ENCODE measurements at places on chromosomes 3 and 15.

DNA sequence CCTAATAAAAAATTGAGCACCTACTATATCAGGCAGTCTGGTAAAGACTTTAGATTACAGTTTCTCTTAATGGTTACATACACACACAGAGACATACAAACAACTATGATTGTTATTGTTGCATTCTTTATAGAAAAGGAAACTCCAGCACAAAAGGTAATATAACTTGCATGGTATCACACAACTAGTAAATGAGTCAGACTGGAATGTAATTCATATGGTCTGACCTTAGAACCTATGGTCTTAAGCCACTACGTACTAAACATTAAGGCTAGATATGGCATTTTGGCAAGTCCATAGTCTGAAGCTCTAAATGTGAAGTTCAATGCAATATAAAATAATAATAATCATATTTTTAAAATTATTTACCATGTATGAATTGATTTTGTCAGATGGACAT lies 380.6 kb downstream of the LSAMP start:
- DNase-seq = no peak

DNA sequence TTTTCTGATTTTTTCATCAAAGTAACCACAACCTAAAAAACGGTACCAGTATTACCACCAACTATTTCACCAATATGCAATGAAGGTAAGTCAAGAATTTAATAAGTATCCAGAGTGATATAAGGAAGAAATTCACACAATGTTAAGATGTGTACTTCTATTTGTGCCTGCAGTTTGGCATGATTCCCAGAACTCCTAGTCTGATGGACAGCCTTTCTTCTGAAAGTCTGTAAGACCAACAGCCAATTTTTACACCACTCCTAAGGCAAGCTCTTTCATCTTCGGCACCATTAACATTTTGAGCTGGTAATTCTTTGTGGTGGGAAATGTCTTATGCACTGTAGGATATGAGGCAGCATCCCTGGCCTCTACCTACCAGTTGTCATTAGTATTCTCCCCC lies 108.3 kb downstream of the VPS13C start:
- DNase-seq = no peak

GRCh38 chr15:71109905-71110304 lies 5.4 kb upstream of the THSD4 start:
- no peak for DNase-seq

- DNase-seq = no peak
Observed at GRCh38 chr15:59924812-59925522, 79.1 kb upstream of the FOXB1 start.

- peak; percentile 78 for DNase-seq
Observed at GRCh38 chr15:89143503-89144162, 55.4 kb downstream of the ABHD2 start.

DNA sequence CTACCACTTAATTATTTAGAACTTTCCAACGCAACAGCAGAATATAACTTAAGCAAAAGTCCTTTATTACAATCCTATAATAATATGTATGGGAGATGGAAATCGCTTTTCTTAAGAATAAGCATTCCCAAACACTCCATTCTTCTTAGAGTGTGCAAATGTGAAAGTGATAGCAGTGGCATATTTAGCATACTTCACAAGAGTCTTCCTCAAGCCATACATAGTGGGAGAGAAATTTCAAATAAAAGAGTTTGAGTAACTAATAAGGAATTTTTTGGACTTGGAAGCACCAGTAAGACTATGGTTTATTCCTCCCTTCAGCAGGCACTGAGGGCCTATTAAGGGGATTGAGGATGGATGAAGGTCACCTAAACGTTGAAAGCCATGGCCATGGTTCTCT lies 22.1 kb upstream of the BNC1 start:
- DNase-seq = no peak

- DNase-seq = no peak
Observed at GRCh38 chr3:74465715-74466410, 148.6 kb downstream of the CNTN3 start.
